CD4-positive, alpha-beta T cell treated with Interleukin-6 for 4 hours (primary cell): ENCODE measurements at places on chromosomes 3 and 15.
A peak's percentile ranks its signal among the peaks of the same experiment; 100 is the strongest.

DNA sequence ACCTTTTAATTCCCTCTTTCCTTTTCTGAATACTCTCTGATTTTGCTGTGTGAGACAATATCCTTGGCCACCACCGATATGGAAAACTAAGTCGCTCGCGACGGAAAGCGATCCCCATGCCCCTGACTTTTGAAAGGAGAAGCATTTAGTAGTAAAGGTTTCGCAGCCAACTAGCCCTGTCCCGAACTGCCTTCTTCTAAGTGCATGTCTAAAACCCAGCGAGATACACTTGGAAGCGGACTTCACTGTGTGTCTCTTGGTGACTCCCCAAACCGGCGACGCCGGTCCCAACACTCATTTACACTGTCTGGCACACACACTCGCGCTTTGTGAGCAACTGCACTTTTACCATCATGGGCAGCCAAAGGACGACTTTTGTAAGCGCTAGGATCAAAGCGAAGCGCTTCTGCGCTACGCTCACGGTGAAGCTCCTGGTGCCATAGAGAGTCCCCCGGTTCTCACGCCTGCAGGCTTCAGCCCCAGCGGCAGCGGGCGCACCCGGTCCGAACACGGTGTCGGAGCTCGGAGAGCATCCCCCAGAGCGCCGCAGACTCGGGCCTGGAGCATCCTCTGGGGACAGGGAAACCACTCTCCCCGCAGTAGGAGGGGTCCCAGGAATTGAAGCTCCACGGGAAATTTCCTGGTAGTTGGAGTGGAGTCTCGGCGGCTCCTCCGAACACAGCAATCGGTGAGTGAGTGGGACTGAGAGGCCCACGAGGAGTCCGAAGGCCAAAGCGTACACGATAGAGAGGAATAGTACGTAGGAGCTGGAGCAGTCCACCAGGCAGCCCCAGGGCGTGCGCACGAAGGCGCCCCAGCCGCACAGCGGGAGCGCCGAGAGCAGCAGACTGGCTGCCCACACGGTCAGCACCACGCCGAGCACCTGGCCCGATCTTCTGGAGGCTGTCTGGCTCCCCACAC, 1.4 kb downstream of the GPR149 start:
- no peak for DNase-seq

DNA sequence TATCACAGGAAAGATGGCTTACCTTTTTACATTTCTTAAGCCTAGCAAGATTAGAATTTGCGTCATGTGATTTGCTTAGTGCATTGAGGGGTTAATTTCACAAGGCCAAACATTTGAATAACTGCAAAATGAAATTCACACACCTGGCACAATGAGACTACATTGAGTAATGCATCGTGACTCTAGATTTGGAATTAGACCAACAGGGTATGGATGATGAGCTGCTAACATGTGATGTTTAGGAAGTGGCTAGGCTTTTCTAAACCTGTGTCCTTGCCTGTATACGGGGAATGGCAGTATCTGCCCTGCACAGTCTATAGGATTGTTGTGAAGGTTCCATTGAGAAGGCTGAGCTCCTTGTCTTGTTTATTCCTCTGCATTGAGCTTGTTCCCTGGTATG, 160.1 kb downstream of the MFSD1 start:
- DNase-seq = no peak

- DNase-seq = no peak
Observed at GRCh38 chr3:194265505-194265892, 85.6 kb downstream of the CPN2 start.

DNA sequence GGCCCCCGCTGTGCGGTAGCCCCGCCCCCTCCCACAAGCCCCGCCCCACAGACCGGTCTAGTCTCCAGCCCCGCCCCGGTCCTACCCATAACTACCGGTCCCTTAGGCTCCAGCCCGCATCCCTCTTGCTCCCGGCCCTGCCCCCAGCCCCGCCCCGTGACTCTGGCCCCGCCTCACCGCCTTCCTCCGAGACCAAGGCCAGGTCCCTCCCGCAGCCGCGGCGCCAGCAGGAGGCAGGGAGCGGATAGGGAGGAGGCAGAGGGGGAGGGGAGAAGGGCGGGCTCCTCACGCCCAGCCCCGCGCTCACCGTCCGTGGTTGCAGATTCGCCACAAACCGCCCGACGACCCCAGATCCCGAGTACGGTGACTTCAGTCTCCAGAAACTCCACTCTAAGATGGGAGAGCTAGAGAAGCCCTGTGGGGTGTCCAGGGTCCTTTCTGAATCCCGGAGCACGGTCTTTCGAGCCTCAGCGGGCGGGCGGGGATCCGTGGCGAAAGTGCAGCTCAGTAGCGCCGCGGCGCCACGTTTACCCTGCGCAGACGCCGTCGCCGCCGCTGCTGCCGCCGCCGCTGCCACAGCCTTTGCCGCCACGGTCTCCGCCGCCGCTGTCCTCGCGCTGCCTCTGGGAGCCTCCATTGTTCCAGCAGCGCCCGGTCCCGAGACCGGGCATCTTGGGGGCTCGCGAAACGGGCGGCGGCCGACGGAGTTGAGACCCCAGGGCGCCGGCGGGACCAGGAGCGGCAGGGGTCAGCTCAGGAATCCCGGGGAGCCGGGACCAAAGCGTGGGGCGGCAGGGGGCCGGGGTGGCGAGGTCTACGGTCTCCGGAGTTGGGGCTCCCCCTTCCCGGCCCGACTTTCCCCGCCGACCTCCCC, at the start of gene BRPF1:
BRPF1 (plus strand) TSS at position 530 of the 874 bp plus-strand sequence. CDS start 2,406 bp downstream, outside the sequence.
- DNase-seq = peak; percentile 100

DNA sequence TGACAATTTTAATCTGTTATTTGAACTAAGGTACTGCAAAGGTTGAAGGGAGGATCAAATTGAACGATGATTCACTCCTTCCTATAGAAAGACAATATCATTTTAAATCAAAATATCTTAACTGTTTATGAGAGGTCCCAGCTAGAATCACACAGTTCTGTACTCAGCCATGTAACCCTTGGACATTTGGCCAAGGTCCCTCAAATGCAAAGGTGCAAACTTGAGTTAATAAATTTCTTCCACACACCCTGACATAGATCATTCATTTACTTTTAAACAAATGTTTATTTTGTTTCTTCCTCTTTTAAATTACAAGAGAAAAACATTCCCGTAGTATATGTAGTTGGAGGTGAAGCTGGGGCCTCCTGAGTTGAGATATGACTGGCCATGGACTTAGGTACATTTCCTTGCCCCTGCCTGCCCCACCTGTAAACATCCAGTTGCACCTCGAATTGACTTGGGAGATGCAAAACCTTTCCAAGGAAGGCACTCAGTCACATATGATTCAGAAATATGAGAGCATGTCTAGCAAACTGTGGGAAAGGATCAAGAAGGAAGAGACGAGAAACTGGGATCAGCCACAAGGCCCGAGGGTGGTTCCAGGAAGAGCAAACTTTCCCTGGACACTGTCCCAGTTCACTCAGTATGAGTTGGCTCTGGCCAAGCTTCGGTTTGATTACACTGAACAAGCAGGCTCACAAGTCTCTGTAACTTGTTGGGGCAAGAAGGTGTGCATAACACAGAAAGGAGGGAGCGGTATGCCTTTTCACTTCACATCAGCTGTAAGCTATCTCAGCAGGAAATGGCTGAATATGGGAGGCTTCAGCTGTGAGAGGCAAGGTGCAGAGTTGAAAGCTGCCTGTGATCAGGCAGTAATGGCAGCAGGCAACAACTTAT, 6.7 kb downstream of the TNFSF10 start:
- peak; percentile 57 for DNase-seq

- no peak for DNase-seq
Observed at GRCh38 chr3:69091389-69092029, 6.8 kb downstream of the ARL6IP5 start.
